C1 segment of cervical spinal cord (tissue), 14 donors: ENCODE measurements at places on chromosomes 11 and 22.

DNA sequence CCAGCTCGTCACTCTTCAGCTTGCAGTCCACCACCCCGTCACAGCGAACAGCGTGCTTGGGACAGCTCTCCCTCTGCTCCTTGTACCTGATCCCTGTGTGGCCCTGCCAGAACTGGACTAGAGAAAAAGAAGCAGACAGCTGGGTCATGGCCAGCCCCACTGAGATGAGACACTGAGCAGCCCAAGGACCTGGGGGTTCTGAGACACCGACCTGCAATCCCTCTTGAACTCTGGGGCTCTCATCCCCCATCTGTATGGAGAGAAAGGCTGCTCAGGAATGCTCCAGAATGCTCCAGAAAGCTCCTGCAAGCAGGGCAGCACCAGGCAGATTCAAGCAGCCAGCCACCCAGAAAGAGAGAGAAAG is 14.8 kb downstream of the TMPRSS13 start:
- no peak for DNase-seq

GRCh38 chr11:105609832-105610781 is at the start of gene GRIA4:
Gene GRIA4 (plus strand): TSS chr11:105610073. CDS start chr11:105610998, 925 bp downstream.
- no peak for DNase-seq

- DNase-seq, result no peak
Observed at GRCh38 chr11:101262995-101263394, 133.4 kb upstream of the PGR start.

GRCh38 chr11:36122671-36123070 is 166.6 kb downstream of the COMMD9 start:
- no peak for DNase-seq

- no peak for DNase-seq
Observed at GRCh38 chr22:25062386-25063085, 110.0 kb downstream of the KIAA1671 start.

DNA sequence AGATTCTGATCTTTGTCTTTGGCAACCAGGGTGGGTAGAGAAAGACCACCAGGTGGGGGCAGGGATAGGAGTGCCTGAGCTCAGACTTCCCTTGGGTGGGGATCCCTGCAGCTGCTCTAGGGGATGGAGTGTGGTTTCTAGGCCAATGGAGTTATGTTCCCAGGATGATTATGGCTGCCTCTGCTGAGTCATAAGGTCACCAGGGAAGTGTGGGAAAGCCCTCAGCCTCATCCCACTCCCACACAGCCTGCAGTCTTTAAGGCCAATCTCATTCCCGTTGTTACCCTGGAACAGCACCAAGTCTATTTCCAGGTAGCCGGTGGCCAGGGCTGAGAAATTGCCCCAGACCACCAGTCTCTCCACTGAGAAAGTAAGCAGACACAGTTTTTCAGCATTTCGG is 2269.3 kb upstream of the RAG2 start:
- no peak for DNase-seq

GRCh38 chr11:39205236-39205995 is 2254.0 kb downstream of the LRRC4C start:
- no peak for DNase-seq

- DNase-seq, result no peak
Observed at GRCh38 chr11:69035946-69036340, 12.8 kb upstream of the TPCN2 start.

- DNase-seq, result no peak
Observed at GRCh38 chr11:61378713-61379313, 13.6 kb upstream of the TMEM216 start.

GRCh38 chr22:41619979-41620588 is 759 bp downstream of the DESI1 start:
- DNase-seq, result peak; percentile 52

- no peak for DNase-seq
Observed at GRCh38 chr11:19117760-19118097, 761 bp downstream of the ZDHHC13 start.

GRCh38 chr11:36751335-36751781 is 153.3 kb upstream of the RAG2 start:
- no peak for DNase-seq

DNA sequence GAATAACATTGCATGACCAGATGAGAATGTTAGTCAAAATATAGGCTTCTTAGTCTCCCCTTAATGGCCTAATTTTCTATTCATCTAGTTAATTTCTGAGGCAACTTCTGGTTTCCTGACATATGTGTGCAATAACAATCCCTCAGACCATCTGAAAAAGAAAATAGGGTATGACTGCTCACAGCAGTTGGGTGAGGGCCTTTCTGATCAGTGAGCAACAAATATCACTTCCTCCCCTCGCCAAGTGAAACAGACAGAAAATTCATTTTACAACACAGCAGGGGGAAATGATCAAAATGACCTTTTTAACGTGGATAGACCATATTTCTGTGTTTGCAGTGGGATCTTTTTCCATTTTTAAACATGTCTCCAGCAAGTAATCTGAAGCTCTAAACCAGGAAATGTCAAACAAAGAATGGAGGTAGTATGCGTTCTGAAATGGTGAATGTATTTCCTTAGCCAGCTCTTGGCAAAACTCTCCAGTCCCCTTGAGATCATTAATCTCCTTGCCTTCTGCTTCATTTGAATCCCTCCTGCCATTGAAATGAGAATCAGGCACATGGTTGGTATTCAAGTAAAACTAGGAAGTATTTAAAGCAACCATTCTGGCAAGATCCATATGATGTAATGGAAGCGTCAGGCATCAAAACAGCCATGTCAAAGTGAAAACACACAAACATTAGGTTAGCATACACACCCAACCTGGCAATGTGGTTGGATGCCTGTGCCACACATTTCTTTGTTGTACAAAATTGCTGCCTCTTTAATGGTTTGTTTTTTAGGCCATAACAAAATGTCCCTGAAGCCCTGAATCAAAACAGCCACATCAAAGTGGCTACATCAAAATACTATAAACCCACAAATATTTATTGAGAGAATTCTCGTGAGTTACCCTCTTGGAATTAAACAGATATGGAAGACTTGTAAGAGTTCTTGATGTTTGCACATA is 100.1 kb downstream of the SLC1A2 start:
- no peak for DNase-seq

GRCh38 chr22:26735019-26735409 is 77.6 kb downstream of the MIAT start:
- no peak for DNase-seq

- no peak for DNase-seq
Observed at GRCh38 chr11:129720156-129720555, 95.5 kb upstream of the TMEM45B start.

DNA sequence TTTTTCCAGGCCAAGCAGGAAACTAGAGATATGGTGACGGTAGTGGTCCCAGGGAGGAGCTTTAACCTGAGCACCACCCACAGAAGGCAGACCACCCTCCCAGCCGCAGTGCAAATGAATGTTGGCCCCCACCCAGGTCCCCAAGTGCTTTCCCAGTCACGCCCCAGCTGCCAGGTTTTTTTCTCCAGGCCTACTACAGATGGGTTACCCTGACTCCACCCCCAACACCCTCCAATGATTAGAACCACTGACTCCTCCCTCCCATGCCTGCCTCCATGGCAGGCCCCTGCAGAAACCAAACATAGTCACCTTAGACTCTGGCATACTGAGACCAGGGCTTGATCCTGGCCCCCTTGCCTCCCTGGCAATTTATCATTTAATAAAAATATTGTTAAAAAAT is 58.7 kb upstream of the CHST1 start:
- no peak for DNase-seq

DNA sequence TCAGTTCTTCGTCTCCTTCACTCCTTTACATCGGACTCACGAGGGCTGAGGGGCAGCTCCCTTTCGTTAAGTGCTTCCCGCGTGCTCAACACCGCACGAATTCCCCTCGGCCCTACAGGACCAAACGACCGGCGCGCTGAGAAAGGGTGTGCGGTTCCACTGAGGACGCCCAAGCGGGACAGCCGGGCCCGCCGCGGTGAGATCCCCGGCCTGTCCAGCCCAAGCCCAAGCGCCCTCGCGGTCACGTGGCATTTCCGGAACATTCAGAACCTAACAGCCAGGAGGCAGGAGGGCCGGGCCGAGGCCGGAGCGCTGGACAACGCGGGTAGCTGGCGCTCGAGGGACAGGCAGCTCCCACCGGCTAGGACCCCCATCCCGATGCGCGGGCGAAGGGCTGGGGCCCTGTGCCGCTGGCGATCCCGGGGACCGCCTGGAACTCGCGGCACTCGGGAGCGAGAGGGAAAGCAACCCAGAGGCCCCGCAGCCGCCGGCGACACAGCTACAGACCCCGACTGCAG is 737 bp upstream of the STIP1 start:
- peak; percentile 92 for DNase-seq

DNA sequence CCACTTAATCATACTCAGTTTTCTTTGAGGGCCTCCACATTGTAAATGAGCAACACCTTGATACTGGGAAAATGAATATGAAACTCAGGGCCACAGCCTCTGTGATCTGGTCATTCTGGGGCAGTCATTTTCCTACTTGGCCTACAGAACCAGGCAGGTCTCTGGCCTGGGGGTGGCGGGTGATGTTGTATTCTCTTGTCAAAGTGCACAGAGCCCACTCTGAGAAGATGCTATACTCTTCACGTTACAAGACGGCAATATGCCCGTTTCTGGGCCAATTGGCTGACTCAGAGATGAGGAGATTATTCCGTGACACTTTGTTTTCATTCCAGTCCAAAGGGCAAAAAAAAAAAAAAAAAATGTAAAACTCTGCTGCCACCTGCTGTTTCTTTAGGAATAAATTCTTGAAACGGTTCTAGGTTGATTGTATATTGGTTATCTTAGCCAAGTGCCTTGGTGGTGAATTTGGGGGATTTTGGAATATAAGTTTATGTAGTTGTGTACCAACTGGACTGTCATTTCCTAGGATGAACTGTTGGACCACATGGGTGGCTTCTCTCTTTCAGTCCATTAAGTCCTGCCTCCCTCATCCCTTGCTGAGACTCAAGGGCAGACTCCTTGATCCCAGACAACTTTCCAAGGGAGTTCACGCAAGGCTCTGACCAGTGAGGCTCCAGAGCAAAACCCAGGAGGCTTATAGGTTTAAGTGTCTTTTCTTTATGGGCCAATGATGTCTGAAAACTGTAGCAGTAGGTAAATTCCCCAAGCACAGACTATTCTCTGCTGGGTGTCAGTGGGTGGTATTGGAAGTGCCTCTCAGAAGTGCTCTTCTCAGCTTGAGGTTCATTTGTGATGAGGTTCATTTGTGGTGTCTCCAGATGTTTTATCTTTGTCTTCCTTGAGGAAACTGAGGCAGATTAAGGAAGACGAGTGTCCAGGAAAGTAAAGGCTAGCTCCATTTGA is 18.2 kb downstream of the ADM start:
- no peak for DNase-seq

DNA sequence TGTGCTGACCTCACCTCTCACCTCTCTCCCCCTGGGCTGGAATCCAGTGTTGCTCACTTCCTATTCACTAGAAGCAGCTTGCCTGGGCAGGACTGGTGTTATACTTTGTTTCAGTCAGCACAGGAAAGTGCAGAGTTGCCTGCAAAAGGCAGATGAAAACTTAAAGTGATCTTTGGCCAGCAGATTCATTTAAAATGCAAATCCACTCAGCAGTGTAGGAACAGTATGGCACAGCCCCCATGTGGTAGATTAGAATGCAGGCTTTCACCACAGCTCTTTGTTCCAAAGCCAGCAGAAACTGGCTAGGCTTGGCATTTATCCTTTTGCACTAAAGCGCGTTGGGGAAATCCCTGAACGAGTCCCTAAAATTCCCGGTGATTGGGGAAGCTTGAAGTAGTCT is 301.2 kb downstream of the OR4C45 start:
- DNase-seq, result no peak

DNA sequence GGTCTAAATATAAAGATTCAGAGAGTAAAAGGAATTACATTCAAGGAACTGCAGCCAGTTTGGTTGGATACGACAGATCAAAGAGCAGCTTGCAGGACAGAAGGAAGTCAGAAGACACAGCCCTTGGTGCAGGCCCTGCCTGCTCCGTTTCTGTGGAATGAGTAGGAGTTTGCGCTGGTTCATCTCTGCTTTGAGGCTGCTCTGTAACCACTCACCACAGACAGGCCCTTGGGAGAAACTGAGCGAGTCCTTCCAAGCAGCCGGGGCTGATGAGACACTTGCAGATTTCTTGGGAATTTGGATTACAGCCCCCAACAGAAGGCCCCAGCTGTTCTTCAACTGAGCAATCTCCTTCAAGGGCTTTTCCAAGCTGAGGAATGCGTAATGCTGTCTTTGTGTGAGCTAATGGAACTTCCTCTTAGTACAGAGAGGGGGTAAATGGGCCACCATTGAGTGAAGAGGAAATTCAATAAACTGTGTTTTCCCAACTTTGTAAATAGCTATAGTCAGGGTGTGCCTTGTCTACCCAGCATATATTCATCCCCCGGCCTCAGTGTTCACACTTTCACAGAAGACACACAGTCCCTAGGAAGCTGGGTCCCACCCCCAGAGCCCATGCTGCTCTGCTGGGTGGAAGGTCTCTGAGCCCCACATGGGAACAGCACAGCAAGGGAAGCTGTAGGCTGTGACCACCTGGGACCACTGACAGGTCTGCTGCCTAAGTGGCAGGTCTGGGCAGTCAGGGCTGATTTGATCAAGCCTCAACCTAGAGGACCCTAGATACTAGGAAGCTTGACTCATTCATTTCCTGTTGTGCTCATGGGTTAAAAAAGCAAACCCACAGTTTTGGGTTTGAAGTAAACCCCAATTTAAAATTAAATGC is 16.6 kb downstream of the IL10RA start:
- no peak for DNase-seq

DNA sequence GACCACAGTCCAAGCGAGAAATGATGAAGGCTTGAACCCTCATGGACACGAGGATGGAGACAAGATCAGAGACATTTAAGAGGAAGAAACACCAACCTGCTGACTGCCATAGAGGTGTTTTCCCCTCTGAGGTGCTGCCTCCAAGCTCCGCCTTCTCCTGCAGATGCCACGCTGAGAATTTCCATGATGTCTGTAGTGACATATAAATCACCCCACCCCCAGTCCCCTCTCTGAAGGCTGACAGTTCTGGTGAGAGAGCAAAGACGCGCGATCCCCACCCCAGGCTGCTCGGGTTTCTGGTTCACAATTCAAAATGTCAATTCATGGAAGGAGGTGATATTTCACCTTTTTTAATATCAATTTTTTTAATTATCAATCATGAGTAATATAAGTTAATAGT is 28.2 kb downstream of the LRRC32 start:
- DNase-seq, result no peak

DNA sequence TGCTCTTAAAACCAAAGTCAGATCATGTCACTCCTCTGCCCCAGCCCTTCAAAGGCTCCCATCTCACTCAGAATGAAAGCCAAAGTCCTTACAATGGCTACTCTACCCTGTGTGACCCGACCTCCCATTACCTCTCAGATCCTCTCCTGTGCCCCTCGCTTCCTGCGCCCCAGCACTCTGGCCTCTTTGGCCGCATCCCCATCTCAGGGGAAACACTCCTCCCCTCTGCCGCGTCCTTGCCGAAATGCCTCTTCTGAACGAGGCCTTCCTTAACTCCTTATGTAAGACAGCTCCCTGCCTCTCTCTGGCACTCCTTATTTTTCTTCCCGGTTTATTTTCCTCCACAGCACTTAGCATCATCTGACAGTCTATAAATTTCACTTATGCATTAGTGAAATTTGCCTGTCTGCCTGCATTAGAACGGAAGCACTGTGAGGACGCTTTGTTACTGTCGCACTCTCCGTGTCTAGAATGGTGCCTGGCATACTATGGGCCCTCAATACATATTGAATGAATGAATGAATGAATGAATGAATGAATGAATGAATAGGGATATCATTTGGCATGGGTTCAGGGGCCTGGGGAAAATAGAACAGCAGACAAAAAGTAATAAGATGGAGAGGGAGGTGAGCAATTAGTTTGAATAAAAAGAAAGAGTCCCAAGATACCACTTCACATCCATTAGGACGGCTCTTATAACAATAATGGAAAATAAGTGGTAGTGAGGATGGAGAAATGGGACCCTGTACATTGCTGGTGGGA is 137.8 kb downstream of the CEP164 start:
- no peak for DNase-seq

GRCh38 chr11:4569075-4569474 is 12.5 kb upstream of the OR52I2 start:
- DNase-seq, result no peak
